ENCODE measurements at places on chromosomes 4 and X. TPM values are rescaled to one million over a fixed set of nuclear protein-coding genes. Genes with fewer than 3 reads are reported as not detected.

DNA sequence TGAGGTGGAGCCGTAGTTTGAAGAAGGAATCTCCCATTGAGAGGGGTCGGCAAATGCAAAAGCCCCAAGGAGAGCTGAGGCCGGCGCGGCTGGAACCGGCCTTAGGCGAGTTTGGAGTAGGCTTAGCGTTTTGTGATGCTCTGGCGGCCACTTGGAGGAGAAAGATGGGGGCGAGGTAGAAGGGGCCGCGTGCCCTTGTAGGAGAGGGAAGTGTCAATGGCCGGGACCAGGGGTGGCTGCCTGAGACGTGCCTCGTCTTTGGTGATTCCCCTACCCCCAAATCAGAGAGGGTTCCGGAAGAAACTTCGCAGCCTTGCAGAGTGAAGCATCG lies 11.7 kb downstream of the MSX1 start:
- DNase-seq = no peak

The SUPT20HL2 gene
- not detected for polyA plus RNA-seq

DNA sequence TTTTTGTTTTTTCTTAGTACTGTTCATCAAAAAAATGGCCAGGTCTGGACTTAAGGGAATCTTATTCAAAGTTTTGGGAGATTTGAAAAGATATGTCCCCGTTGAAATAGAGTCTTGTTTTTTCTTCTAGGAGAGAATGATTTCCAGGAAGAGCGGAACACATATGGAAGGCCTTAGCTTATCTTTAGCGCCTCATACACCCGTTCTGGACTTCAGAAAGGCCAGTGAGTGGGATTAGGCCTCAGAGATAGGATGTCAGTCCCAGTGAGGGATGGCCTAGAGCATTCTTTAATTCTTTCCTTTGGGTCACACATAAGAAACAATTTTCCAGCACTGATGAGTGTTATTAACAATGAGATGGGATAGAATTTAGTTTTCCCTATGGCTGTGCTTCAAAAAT lies 54.5 kb upstream of the HAND2 start:
- no peak for DNase-seq

DNA sequence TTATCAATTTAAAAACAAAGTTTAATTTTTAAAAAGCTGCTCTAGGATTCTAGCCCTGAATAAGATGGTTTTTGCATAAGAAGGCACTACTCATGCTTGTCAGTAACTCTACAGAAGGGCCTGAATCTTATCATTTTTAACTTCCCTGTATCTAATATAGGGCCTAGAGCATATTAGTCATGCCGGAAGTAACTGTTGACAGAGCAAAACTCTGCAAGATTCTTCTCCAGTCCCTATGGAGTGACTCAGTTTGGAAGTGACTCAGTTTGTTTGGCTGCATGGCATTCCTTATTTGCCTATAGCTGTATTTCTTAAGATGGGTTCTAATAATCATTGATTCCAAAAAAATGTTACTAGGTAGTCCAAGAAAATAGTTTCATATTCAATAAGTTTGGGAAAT lies 431.8 kb upstream of the HTR2C start:
- DNase-seq = peak; percentile 73

The GAB3 gene
- 0.13 TPM for polyA plus RNA-seq

GRCh38 chr4:168021666-168022065 lies 70.7 kb upstream of the ANXA10 start:
- DNase-seq = no peak

GRCh38 chr4:7194251-7195140 lies 2.2 kb downstream of the SORCS2 start:
- peak; percentile 40 for DNase-seq

The HMGB3 gene
- polyA plus RNA-seq = 121 TPM

DNA sequence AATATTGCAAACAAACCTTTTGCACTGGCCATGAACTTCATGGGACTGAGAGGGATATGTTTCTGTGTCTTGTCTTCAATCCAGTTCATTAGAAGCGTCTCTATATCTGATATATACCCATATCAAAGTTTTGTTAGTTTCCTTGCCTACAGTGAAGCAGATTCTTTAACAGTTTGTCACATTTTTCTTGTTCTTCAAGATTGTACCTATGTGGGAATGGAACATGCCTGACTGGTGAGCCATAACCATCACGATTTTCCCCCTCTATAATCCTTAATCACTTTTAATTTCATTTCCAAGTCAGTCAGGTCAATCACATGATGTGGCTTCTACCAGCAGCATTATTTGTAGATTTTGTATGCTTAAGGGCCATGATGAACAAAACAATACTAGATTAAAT lies 197.1 kb upstream of the PDE5A start:
- no peak for DNase-seq

The APBB2 gene
- 9.9 TPM for polyA plus RNA-seq

The TCEANC gene
- 0.96 TPM for polyA plus RNA-seq

DNA sequence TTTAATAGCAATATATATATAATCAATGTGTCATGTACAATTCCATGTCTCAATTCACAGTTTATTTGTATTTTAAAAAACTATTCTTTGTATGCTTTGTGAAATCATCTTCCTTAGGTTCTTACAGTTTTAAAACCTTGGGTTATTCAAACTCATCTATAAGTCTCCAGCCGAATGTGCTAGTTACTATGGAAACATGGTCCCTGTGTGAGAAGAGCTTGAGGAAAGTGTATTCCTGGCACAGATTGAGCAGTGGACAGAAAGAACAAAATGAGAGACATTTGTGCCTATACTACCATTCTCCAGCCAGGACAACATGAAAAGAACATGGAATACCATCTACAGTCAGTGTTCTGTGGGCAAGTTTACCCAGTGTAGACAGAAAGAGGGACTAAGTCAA lies 103.4 kb downstream of the EFHC2 start:
- DNase-seq = no peak

The GLOD5 gene
- polyA plus RNA-seq = not detected

DNA sequence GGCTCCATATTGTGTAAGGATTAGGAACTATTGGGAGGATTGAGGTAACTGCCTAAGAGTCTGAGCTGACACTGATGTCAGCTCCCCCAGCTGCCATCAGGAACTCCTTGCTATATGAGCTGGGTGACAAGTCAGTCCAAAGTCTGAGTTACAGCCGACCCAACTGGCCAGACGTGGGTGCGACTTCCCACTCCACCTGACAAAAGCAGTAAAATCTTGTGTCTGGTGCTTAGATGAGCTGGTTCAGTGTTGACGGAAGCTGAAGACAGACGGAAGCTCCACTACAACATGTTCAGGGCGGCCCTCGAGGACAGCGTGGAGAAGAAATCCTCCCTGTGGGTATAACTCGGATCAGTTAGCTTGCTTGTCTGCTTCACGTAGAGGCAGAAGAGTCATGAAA lies 22.8 kb upstream of the NAT8L start:
- DNase-seq = no peak

GRCh38 chr4:75514949-75515612 lies 808 bp downstream of the THAP6 start:
- no peak for DNase-seq
